Hematopoietic multipotent progenitor cell treated with erythropoietin and hydrocortisone succinate and interleukin-3 and kit ligand, for 15 days (in vitro differentiated cells): ENCODE measurements at places on chromosomes 12 and 14.

DNA sequence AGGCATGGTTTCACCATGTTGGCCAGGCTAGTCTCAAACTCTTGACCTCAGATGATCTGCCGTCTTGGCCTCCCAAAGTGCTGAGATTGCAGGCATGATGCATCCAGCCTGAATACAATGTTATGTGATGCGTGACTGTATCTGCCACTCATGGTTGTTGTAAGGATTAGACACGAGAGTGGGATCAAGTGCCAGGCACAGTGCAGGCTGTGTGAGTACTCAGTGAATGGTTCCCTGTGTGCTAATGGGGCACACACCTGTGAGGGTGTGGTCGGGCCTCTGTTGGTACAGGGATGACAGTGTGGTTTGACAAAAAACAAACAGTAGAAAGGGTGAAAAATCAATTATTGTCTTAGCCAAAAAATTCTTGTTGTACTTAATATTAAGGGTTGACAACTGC lies 61.8 kb downstream of the TECPR2 start:
- DNase-seq, result no peak

- no peak for DNase-seq
These were observed 13.3 kb downstream of the RNASE3 start for GRCh38 chr14:20904393-20905029.

DNA sequence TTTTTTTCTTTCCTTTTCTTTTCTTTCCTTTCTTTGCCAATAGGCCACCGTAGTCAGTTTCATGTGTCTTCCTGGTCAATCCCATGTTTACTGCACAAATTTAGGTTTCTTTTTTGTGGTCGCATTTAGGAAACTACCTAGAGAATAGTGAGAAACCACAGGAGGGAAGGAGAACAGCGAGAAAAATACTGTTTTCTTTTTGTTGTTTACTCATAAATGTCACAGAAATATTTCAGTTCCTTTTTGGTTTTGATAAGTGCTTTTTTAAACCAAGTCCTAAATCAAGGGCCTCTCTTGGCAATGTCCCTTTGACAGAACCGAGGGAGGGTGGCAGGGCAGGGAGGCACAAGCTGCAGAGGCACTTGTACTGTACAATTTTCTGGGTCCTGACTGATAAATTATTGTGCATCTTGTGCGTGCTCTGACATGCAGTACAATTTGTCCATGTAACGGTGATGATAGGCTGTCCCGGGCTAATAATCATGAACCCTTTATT lies 326.1 kb downstream of the CACNA1C start:
- DNase-seq, result no peak

GRCh38 chr12:114679452-114679875 lies 4.5 kb downstream of the TBX3 start:
- DNase-seq, result no peak

DNA sequence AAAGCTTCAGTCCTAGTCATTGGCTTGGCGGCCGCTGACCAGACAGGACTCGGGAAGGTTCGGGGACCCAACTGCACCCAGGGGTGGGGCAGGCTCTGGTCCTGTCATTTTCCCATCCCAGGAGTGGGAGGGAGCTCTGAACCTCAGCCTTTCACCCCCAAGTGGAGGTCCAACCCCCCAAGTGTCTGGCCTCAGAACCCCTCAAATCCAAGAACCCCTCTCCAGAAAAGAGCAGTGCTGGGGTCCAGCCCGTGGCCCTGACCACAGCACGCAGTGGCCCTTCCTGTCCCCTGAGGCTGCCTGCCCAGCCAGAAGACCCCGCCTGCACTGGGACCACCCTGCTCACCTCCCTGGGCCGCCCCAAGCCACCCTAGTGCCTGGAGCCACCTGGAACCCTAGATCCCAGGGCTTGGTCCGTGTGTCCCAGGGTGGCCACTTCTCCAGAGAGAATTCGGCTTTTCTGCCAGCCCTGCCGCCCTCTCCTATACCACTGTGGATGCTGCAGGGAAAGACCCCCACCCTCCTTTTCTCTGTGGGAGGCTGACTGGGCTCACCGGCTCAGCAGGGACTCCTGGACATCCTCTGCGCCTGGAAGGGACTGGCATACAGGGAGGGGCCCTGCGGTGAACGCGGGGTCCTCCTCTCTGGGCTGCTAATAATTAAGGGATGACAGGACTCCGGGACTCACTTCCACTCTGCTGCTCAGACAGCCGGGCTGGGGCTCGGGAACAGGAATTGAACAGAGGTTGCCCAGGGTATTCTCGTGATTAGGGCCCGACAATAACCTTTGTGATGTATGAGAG lies 326.9 kb upstream of the SFSWAP start:
- no peak for DNase-seq

DNA sequence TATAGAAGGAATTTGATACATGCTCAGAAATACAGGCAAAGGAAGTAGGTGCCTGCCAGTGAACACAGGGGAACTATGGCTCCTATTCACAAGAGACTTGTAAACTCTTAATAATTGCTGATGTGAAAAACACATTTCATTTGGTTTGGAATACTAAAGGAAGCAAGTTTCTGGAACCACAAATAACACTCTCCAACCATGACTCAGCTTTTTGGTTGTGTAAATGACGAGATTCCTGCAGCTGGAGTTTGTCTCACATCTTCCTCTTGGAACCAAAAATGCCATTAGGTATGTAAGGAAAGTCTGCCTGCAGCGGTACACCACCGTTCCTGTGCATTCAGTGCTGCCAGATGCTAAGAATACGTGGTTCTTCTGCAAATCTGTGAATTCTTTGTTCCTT lies 4.5 kb upstream of the OR11H6 start:
- DNase-seq, result no peak

DNA sequence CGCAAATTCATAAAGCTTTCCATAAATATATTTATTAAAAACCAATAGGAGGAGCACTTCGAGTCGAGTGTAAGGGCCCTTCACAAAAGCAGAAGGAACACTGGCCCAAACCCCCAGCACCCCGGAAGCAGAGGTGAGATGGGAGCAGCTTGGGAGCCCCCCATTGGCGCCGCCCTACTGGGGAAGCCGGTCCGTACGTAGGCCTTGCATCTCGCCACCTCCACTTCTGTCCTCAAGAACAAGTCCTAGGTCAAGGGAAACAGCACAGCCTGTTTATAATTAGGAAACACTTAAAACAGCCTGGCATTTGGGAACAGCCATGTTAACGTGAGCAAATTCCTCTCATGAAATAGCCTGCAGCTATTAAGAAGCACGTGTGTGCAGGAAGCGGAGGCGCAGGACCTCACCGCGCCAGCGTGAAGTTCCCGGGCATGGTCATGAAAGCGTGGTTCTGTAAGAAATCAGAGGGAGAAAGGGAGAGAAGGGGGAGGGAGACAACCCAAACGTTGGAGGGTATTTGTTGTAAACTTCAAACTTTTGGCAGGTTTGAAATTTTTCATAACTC lies 7.7 kb downstream of the ANKRD9 start:
- no peak for DNase-seq

- no peak for DNase-seq
These were observed 20.7 kb downstream of the YARS2 start for GRCh38 chr12:32734952-32735351.
